Right ventricle myocardium superior (tissue), 1 donor: ENCODE measurements at places on chromosomes 2 and 18. TPM values are rescaled to one million over a fixed set of nuclear protein-coding genes. Genes with fewer than 3 reads are reported as not detected.

- peak; percentile 78 for DNase-seq
Observed at GRCh38 chr2:45014016-45014702, 4.9 kb upstream of the SIX2 start.

DNA sequence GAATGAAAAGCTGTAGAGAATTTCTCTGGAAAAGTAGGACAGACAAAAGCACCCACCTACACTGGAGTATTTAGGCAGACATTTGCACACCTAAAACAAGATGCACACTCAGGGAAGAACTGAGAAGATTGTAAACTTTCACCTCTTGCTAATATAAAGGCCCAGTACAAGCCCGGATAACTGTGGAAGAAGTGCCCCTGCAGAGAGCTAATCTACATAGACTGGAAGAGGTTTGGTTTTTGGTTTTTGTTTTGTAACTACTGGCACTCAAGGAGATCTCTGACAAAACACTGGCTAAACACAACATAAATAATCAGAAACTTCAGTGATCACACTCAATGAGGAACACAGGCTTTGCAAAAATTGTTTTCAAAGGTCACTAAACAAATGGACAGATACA lies 782.2 kb upstream of the SLC8A1 start:
- no peak for DNase-seq

- DNase-seq: no peak
Observed at GRCh38 chr2:185335879-185336278, 402.7 kb upstream of the FSIP2 start.

GRCh38 chr18:43869451-43870008 lies 592.2 kb upstream of the SYT4 start:
- no peak for DNase-seq

- DNase-seq: no peak
Observed at GRCh38 chr2:11742317-11742701, 4.1 kb upstream of the LPIN1 start.

Gene GPR75
- total RNA-seq: 0.86 TPM
